ENCODE measurements at places on chromosomes 3 and 15.

DNA sequence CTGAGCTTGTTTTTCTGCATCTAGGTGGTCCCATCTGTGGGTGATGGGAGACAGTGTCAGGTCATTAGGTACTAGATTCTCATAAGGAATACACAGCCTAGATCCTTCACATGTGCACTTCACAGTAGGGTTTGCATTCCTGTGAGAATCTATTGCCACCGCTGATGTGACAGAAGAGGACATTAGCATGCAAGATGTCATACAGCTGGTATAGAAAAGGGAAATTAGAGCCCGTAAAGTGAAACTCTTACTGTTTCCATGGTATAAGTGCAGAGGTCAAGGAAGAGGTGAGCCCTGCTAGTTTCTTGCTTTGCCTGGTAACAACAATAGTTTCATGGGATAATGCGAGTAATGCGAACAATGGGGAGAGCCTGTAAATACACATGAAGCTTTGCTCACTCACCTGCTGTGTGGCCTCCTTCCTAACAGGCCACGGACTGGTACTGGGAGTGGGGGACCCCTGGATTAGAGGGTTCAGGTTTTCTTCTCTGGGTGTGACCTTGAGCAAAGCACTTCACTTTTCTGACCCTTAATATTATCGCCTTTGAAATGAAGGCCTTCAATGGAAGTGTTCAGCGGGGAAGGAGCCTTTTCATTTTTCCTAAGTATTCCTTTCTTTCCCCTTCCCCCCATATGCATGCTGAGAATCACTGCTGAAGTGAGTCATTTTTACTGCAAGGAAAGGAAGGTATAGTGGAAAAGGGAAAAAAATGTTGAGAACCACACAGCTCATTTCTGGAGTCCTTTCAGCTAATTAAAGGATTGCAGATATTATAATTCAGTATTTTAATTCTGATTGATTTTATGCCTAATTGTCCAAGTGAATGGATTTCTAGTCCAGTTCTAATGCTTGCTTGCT lies 286.4 kb downstream of the UBE2E2 start:
- DNase-seq, result no peak

GRCh38 chr3:73499787-73500186 lies 125.0 kb downstream of the PDZRN3 start:
- DNase-seq, result no peak

DNA sequence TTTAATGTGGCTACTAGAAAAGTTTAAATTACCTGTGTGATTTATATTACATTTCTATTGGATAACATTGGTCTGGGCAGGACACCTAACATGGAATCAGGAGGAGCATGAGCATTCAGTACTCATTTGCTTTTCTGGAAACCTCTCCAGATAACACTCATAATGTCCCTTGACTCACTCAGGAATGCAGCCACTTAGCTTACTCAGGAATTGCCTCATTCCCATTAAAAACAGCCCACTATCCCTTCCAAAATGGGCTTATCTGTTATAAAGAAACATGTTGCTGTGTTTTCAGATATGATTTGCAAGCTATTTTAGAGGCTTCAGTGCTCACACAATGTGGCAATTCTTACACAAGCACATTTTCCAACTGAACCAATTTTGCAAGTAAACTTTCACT lies 17.1 kb downstream of the GBE1 start:
- no peak for DNase-seq

- no peak for DNase-seq
Measured at GRCh38 chr3:136730595-136731273, 21.4 kb downstream of the STAG1 start.

DNA sequence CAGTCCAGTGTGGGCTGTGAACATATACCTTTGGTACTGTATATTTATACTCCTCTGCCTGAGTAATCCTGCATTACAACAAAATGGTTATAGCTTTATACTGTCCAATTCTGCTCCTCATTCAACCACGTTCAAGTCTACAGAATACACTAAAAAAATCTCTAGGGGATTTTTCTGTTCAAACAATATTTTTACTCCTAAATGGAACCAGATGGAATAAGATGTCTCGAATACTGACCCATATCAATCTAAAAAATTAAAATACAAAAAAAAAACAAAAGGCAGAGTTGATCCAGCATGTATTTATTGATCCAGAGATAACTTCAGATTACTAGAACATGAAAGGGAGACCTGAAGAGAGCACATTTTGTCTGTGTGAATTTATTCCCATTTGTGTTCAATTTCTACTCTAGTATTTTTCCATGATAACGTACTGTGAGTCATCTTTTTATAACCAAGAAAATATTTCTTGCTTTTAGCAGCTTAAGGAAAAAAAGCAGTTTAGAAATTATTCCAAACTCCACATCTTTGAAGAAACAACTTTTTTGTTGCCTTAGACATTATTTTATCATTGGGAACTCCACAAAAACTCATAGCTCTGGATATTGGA lies 910.7 kb downstream of the TBL1XR1 start:
- no peak for DNase-seq

DNA sequence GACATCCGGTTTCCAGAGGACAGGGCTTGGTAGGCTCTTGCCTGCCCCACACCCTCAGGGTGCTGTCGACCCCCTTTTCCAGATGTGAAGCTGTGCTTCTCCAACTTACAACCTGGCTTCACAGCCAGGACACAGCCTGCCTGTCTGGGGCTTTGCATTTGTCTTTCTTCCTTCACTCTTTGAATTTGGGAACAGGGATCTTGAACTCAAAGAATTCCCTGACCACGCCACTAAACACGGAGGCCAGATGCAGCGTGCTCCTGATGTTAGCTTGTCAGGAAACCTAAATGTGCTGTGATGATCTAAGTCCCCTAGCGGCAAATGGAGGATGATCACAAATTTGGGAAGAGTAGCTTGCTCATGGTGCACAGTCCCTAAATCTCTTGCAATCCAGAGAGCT lies 244.8 kb upstream of the RGMA start:
- no peak for DNase-seq

GRCh38 chr15:67834581-67835296 lies 5.1 kb downstream of the RNU6-1 start:
- DNase-seq, result peak; percentile 50
